Pancreas (tissue), 10 donors: ENCODE measurements at places on chromosomes 6 and 20. TPM values are rescaled to one million over a fixed set of nuclear protein-coding genes. Genes with fewer than 3 reads are reported as not detected.

ULBP2 gene
- total RNA-seq: 0.34 TPM

MAS1 gene
- not detected for total RNA-seq

DNA sequence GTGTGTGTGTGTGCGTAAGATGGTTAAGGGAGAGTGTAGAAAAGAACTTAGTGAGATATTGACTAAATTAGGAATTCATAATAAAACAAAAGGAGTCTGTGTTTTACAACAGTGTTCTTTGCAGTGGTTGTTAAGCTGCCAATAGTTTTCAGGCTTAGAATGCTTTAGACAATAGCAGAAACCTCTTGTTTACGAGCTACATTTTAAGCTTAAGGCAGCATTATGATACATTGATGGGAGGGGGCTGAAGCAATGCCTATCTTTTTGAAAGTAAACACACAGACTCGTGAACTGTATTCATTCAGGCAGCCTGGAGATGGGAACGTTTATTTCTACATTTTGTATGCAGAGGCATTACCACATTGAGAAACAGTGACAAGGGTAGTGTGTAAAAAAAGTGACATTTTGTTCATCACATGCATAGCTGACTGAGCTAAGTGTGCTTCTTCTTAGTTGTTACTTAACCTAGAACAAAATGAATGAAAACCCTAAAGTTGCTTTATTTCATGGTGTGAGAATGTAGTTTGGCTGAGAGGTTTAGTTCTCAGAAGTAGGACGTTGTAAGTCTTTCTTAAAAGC lies 21.2 kb downstream of the CLVS2 start:
- no peak overlapping the region for H3K27ac ChIP-seq
- H3K4me3 ChIP-seq: no peak overlapping the region
- H3K4me1 ChIP-seq: no peaks in the 10 kb centered on the region
- no peaks in the 10 kb centered on the region for H3K27me3 ChIP-seq

TRERF1 gene
- total RNA-seq: 0.94 TPM

C20orf96 gene
- total RNA-seq: 3.1 TPM

DNA sequence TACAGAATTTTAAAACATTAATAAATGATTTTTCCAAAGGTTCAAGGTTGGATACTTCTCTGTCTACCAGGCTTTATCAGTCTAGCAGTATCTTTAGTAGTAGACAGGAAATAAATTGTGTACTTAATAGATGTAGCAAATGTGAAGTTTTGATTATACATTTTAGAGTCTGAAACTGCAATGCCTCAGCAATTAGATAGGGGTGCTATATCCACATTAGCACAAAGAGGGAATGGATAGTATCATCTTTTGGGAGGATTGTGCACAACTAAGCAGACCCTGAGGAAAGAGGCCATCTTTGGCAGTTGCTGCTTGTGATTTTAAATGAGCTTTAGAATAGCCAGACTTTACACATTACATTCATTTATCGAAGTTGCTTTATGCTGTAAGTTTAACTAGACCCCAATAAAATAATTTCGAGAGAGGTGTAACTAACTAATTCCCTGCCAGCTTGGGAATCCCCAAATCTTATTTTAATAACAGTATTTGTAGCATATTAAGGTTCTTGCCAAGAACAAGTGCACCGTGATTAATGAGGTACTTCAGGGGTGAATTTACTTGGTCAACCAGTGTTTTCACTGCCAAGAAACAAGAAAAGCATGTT lies 2.8 kb downstream of the KCNQ5 start:
- no peaks in the 10 kb centered on the region for H3K36me3 ChIP-seq
- no peak overlapping the region for H3K4me3 ChIP-seq
- H3K4me1 ChIP-seq: no peaks in the 10 kb centered on the region
- H3K27ac ChIP-seq: no peak overlapping the region
- H3K27me3 ChIP-seq: no peaks in the 10 kb centered on the region

FOXC1 gene
- total RNA-seq: 2.5 TPM

GRCh38 chr6:36443471-36444428 lies 950 bp downstream of the KCTD20 start:
- no peaks in the 10 kb centered on the region for H3K27me3 ChIP-seq
- H3K4me3 ChIP-seq: peak overlapping the region; percentile 92
- H3K36me3 ChIP-seq: no peaks in the 10 kb centered on the region
- no peak for DNase-seq
- H3K4me1 ChIP-seq: peaks cover 11% of the 10 kb centered on the region

DNA sequence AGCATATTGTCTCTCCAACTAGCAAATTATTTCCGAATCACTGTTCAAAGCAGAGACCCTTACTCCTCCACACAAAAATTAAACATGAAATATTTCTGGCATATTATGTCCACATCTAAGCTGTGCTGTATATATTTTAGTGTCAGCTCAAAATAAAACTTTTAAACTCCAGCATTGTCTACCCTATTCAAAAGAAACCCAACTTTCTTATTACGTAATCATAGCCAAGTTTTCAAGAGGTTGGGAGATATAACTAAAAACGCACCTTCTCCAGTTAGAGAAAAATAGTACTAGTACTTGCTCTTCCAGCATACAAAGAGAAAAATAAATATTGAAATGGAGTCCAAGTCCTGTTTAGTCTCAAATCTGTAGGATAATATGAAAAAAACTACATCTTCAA lies 24.1 kb upstream of the TFAP2D start:
- DNase-seq: no peak
- H3K27me3 ChIP-seq: no peaks in the 10 kb centered on the region
- no peak overlapping the region for H3K27ac ChIP-seq
- no peaks in the 10 kb centered on the region for H3K36me3 ChIP-seq
- H3K4me3 ChIP-seq: no peak overlapping the region

PCK1 gene
- 2.5 TPM for total RNA-seq

WFDC2 gene
- total RNA-seq: 5.0 TPM

- no peaks in the 10 kb centered on the region for H3K4me1 ChIP-seq
- H3K27me3 ChIP-seq: peaks cover 8% of the 10 kb centered on the region
- no peak for DNase-seq
- H3K4me3 ChIP-seq: no peak overlapping the region
- H3K27ac ChIP-seq: no peak overlapping the region
Measured at GRCh38 chr6:29666826-29667130, 9.9 kb downstream of the MOG start.

- H3K36me3 ChIP-seq: no peaks in the 10 kb centered on the region
- H3K27ac ChIP-seq: peak overlapping the region; percentile 5
- H3K4me3 ChIP-seq: no peak overlapping the region
- H3K4me1 ChIP-seq: peaks cover 14% of the 10 kb centered on the region
- no peaks in the 10 kb centered on the region for H3K27me3 ChIP-seq
Measured at GRCh38 chr20:35039846-35040489, 52.6 kb downstream of the TRPC4AP start.

DNA sequence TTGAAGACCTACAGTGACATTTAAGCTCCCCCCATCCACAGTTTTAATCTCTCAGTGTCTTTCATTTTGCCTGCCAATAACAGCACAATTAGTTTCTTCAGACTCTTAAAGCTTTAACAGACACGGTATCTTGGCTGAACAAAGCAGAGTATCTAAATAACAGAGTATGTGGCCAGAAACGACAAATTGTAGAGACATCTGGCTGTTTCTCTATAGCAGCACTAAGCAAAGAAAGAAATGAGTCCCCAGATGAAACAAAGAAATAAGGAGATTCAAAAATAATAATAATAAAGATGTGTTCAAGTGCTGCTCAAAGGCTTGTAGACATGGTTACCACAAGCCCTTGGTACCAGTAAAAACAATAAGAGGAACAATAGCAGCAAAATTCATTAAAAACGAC lies 97.8 kb upstream of the HDAC2 start:
- H3K4me1 ChIP-seq: no peaks in the 10 kb centered on the region
- no peaks in the 10 kb centered on the region for H3K36me3 ChIP-seq
- H3K27ac ChIP-seq: no peak overlapping the region
- no peak overlapping the region for H3K4me3 ChIP-seq

- H3K36me3 ChIP-seq: no peaks in the 10 kb centered on the region
- no peaks in the 10 kb centered on the region for H3K4me1 ChIP-seq
- peak; percentile 55 for DNase-seq
- peak overlapping the region; percentile 57 for H3K27ac ChIP-seq
Measured at GRCh38 chr20:62830821-62831220, 14.0 kb downstream of the COL9A3 start.

OPN5 gene
- not detected for total RNA-seq

TTBK1 gene
- total RNA-seq: 0.17 TPM

DDX43 gene
- total RNA-seq: 0.51 TPM

- H3K4me1 ChIP-seq: no peaks in the 10 kb centered on the region
- no peaks in the 10 kb centered on the region for H3K36me3 ChIP-seq
- no peak overlapping the region for H3K27ac ChIP-seq
Measured at GRCh38 chr6:134502614-134503549, 185.0 kb upstream of the SGK1 start.

DNA sequence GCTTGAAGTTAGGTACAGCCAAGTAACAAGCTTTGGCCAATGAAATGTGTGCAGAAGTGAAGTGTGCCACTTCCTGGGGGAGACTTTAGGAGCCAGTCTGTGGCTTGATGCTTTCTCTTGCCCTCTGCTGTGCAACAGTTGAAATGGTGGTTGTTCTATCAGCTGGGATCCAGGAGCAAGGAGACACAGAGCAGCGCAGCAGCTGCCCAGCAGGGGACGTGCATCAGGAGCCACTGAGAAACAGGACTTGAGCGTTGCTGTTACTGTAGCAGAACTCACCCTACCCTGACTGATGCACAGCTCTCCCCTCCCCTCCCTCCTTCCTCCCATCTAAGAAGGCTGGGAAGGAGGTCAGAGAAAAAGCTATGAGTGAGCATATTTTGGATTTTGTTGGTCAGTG lies 18.9 kb upstream of the CCN5 start:
- DNase-seq: no peak
- H3K4me3 ChIP-seq: no peak overlapping the region
- no peaks in the 10 kb centered on the region for H3K36me3 ChIP-seq
- H3K27ac ChIP-seq: no peak overlapping the region
- no peaks in the 10 kb centered on the region for H3K4me1 ChIP-seq
- no peaks in the 10 kb centered on the region for H3K27me3 ChIP-seq
